ENCODE measurements at places on chromosomes 3 and 15. TPM values are rescaled to one million over a fixed set of nuclear protein-coding genes. Genes with fewer than 3 reads are reported as not detected.
A peak's percentile ranks its signal among the peaks of the same experiment; 100 is the strongest.

GRCh38 chr3:18351069-18351628 is 74.0 kb downstream of the SATB1 start:
- ATAC-seq, result no peak

GRCh38 chr3:69085168-69085832 is 563 bp downstream of the ARL6IP5 start:
- no peak for ATAC-seq

DNA sequence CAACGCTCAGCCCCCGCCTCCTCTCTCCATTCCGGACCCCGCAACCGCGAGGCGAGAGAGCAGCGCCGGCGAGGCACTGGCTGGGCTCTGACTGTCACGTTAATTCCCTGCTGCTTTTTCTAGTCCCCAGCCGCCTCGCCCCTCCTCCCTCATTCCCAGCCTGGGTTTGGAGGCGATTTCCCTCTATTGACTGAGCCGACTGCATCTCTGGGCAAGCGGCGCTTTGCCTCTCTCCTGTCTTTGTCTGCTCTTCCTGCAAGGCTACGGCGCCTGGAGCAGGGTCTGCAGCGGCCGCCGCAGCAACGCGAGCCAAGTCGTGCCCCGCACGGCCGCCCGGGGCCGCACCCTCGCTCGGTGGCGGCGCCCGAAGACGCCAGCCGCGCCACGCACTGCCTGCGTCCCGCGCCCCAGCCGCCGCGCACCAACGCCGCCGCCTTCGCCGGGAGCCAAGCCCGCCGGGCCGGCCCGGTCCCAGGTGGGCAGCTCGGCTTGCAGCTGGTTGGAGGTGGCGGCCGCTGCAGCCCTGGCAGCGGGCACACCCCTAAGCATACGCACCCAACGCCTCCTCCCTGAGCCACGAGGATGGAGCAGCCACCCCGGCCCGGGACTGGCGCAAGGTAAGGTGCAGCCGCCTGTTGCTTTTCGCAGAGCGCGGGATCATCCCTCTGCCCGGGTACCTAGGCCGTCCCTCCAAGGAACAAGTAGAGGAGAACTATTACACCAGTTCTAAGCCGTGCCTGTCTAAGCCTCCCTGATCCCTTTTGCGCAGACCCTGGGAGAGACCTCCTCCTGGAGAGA is at the start of gene LRRC3B:
TSS of gene LRRC3B (plus strand) at position 152 of the 798 bp plus-strand sequence. CDS start 86,901 bp downstream, outside the sequence.
- peak; percentile 39 for ATAC-seq

GRCh38 chr3:43327582-43327979 is 41.2 kb downstream of the SNRK start:
- ATAC-seq, result no peak

GRCh38 chr3:150371741-150372254 is 36.3 kb upstream of the TSC22D2 start:
- peak; percentile 92 for ATAC-seq

MUC4 gene
- total RNA-seq, result 3.0 TPM

SNX1 gene
- total RNA-seq, result 103 TPM

GCNT3 gene
- total RNA-seq, result 2.3 TPM
